ENCODE measurements at places on chromosomes 6 and 20.

- DNase-seq: no peak
Observed at GRCh38 chr6:163777716-163778115, 363.2 kb downstream of the QKI start.

GRCh38 chr6:41775293-41775882 is 4.3 kb downstream of the FRS3 start:
- DNase-seq: no peak

GRCh38 chr6:63799313-63799712 is 163.7 kb downstream of the PHF3 start:
- no peak for DNase-seq

- peak; percentile 5 for DNase-seq
Observed at GRCh38 chr6:38269461-38270172, 370.1 kb downstream of the BTBD9 start.

GRCh38 chr20:22556565-22557056 is 27.8 kb downstream of the FOXA2 start:
- no peak for DNase-seq

- DNase-seq: peak; percentile 62
Observed at GRCh38 chr6:113352029-113352801, 504.9 kb upstream of the MARCKS start.

DNA sequence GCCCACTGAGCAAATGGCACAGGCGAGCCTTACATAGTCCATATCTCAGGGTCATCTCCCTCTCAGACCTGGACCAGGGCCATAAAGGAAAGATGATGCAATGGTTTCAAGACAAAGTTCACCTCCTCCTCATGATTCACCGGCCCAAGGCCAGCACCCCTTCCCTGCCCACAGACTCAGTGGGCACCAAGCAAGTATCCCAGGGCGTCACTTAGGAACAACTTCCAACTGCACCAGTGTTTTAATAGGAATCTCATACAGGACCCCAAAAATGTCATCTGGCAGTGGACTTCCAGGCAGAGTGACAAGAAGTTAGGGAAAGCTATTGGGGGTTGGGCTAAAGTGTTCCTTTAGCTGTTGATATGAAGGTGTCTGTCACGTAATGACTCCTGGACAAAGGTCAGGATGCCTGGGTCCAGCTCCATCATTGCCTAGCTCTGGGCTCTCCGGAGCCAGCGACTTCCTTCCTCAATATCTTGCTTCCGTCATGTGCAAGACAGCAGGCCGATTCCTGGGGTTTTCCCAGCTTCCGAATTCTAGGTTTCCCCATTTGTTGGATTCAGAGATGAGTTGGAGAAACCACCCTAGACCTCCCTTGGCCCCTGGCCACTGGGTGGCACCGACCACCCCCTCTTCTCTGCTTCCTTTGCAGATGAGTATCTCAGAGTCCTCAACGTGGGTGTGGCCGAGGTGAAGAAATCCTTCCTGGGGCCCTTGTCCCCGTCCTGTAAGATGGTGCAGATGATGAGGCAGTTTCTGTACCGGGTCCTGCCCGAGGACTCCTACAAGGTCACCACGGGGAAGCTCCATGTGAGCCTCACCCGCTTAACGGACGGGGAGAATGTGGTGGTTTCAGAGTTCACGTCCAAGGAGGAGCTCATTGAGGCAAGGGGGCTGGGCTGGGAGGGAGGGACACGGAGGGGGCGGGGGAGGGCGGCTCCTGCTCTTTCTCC is 21.1 kb downstream of the PNPLA1 start:
- peak; percentile 33 for DNase-seq

GRCh38 chr6:149342525-149342924 is 25.0 kb downstream of the TAB2 start:
- no peak for DNase-seq

- DNase-seq: no peak
Observed at GRCh38 chr6:26053992-26054780, 33.0 kb upstream of the HFE start.

DNA sequence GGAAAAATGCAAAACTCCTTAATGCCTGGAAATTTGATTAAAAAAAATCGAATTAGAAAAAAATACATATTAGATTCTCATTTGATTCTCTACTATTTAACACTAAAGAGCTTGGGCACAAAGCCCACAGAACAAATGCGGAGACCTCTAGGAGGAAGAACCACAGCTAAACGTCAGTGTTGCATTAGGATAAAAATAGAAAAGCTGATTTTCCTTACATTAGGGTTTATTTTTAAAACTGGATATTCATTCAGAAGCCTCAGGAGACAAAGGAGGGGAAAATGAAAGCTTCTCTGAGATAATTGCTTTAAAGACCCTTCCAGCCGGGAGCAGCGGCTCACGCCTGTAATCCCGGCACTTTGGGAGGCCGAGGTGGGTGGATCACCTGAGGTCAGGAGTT is 77.3 kb downstream of the ECT2L start:
- no peak for DNase-seq

GRCh38 chr6:48213076-48213788 is 102.2 kb upstream of the PTCHD4 start:
- no peak for DNase-seq

GRCh38 chr6:133546098-133546497 is 304.9 kb downstream of the EYA4 start:
- no peak for DNase-seq

DNA sequence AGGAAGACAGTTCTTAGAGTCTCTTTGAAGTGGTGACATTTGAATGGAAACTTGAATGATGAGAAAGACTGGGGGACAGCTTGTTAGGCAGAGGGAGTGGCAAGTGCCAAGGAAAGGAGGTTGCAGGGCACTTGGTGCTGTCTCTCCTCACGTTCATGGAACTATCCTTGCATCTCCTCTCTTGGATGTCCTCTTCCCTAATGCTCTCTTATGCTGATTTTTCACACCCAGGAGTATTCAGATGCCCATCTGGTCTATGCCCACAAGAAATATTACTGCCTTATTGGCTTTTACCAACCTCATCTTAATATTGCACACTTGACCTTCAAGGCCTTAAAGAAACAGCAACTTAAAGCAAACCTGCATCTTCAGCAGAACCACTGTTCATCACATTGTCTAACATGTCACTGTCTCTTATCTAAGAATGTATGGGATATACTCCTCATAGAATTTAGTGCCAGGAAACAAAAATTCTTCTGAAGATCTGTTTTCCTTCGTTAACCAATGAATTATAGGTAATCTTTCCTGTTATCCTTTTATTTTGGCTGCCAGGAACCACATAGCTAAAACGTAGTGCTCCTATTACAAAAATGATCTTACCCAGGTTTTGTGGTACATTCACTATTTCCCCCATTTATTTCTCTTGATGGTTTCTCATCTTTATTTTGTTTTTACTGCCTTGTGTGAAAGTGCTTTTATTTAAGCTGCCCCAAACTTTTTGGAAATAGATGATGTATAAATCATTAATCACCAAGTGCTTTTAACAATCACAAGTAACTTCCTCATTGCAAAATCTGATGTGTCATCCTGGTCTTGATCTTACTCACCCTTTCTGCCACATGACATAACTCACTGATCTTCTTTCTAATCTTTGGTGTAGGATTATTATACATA is 12.8 kb downstream of the RGS17 start:
- peak; percentile 65 for DNase-seq

GRCh38 chr6:126167726-126168125 is 172.2 kb upstream of the CENPW start:
- no peak for DNase-seq

- DNase-seq: no peak
Observed at GRCh38 chr20:44843876-44844275, 33.5 kb upstream of the RIMS4 start.

DNA sequence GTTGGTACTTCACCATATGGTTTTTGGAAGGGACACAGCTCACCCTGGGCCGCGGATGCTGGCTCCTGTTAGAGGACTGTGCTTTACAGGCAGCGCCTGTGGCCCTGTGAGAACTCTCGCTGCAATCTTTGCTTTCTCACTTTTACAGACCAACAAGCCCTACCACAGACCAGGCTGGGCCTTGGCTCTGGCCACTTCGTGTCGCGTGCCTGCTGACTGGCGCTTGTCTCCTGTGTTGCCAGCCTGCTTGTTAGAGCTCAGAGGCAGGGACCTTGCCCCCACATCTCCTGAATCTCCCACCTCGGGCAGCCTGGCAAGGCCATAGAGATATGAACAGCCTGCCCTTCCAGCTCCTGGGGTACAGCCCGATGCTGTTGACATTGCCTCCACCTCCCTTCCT is 56.1 kb downstream of the SYNJ2 start:
- DNase-seq: no peak

GRCh38 chr6:39999006-39999867 is 65.0 kb upstream of the MOCS1 start:
- no peak for DNase-seq

GRCh38 chr6:39777661-39778060 is 14.5 kb upstream of the DAAM2 start:
- no peak for DNase-seq

DNA sequence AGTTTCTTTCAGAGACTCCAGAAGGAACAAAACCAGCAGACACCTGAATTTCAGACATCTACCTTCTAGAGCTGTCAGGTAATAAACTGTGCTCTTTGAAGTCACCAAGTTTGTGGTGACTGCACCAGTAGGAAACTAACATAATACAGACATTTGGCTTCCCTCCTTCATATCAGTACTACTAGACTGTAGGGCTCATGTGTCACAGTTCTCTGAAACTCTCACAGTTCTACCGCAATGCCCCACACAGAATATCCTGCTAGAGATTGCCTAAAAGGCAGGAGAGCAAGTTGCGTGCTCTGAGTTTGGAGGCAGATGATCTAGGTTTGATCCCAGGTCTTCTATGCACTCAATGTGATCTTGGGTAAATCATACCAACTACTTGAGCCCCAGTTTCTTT is 205.0 kb upstream of the LRFN2 start:
- DNase-seq: no peak

DNA sequence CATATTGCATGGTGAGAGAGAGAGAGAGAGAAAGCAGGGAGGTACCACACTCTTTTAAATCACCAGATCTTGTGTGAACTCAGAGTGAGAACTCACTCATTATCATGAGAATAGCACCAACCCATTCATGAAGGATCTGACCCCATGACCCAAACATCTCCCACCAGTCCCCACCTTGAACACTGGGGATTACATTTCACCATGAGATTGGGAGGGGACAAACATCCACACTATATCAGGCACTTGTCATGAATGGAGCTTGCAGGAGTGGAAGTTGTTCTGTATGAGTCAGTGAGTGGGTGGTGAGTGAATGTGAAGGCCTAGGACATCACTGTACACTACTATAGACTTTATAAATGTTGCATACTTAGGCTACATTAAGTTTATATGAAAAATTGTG is 47.7 kb upstream of the RNF182 start:
- no peak for DNase-seq

GRCh38 chr6:15642276-15642675 is 20.6 kb downstream of the DTNBP1 start:
- no peak for DNase-seq

GRCh38 chr6:151240791-151241642 is 1.2 kb downstream of the AKAP12 start:
- peak; percentile 69 for DNase-seq

DNA sequence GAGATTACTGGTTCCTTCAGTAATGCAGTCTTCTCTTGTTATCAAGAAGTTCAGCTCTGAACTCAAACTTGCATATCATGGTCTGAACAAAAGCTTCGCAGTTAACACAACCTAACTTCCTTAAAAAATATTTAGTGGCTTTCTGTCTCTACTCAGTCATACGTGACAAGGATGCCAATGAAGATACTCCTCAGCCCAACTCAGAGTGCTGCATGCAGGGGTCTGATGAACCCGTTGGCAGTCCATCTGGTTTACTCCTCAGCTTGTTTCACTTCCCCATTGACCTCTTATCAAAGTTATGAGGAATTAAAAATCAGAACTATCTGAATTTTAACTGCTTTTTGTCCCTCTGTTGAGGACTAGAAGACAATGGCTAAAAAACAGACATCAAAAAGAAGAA is 56.6 kb upstream of the RIN2 start:
- DNase-seq: no peak

DNA sequence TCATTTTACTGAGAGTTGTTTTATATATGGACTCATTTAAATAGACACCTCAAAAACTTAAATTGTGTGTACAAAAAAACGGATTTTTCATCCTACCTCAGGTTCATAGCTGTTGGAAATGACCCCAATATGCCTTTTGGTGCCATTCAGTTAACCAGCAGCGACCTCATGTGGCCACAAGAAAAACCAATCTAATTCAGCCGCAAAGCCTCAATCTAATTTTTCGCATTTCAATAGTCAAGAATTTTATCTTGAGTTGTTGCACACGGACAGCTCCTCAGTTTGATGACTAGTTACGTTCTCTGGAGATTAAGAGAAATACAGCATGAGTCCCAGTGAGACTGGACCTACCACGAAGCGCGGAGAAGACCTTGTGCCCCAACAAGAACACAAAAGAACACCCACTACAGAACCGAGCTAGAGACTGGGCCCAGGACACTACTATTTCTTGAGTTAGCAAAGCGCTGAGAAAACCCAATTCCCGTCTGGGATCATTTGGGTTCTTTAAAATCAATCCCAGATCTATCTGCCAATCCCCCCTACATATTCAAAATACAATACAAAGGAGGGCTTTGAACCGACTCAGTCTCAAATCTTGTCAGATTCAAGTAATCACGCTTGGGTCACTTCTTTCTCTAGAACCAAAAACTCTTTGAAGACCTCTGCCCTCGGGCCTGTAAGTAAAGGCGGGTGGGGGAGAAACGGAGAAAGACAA is 1.1 kb downstream of the TCP11 start:
- peak; percentile 72 for DNase-seq

All from GM03348 (cell line).